ENCODE measurements at places on chromosomes 1 and 21.

- DNase-seq = no peak
Observed at GRCh38 chr1:101453844-101454243, 217.0 kb downstream of the S1PR1 start.

- no peak for DNase-seq
Observed at GRCh38 chr1:56389813-56390212, 189.6 kb downstream of the PLPP3 start.

- no peak for DNase-seq
Observed at GRCh38 chr1:51871351-51871975, 7.1 kb downstream of the NRDC start.

- no peak for DNase-seq
Observed at GRCh38 chr1:25697435-25698217, 81.0 kb downstream of the MAN1C1 start.

DNA sequence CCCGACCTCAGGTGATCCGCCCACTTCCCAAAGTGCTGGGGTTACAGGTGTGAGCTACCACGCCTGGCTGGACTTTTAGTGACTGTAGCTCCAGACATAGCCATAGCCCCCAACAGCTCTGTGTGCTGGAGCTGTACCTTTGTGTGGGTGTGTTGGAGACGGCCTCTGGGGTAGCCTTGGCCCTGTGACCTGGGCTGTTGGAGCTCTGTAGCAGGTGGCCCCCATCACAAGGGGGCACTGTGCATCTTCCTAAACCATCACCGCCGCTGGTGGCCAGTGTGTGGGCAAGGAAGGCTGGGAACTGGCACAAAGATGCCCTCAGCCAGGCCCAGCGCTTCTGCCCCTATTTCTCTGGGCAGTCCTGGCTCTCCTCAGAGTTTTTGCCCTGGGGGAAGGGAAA is 38.4 kb upstream of the FOXO6 start:
- no peak for DNase-seq

- no peak for DNase-seq
Observed at GRCh38 chr21:44389335-44389734, 35.9 kb downstream of the TRPM2 start.

DNA sequence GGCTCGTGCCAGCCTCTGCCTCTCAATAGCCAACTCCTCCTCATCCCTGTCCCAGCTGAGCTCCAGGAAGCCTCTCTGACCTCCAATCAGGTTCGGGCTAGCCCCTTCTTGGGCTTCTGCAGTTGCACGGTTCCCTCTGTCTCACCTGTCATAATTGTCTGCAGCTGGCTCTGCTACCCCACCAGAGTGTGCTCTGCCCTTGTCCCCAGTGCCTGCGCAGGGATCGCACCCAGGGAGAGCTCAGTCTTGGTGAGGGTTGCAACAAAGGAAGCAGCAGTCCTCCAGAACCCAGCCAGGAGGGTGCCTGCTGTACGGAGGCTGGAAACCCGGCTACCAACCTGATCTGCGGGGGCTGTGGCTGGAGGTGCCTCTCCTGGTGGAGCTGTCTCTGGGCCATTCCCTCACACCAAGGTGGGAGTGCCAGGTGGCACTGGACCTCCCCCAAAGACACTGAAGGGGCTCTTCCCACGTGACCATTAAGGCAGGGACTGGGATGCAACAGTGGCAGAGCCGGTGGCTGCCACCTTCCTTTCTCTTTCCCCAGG is 63.5 kb upstream of the DMRTB1 start:
- DNase-seq = no peak

DNA sequence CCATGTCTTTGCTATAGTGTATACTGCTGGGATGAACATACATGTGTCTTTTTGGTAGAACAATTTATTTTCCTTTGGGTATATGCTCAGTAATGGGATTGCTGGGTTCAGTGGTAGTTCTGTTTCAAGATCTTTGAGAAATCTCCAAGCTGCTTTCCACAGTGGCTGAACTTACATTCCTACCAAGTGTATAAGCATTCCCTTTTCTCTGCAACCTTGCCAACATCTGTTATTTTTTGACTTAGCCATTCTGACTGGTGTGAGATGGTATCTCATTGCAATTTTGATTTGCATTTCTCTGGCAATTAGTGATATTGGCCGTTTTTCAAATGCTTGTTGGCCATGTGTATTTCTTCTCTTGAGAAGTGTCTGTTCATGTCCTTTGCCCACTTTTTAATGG is 37.5 kb upstream of the ANGPTL1 start:
- no peak for DNase-seq

DNA sequence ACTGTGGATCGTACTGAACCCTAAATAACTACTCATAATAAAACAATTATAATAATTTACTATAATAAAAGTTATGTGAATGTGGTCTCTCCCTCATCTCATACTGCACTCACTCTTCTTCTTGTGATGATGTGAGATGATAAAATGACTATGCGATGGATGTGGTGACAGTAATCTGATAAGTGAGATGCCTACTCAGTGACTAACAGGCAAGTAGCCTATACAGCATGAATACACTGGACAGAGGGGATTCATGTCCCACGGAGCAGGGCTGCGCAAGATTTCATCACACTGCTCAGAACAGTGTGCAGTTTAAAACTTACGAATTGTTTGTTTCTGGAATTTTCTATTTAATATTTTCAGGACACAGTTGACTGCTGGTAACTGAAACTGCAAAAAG is 304.0 kb downstream of the DUSP10 start:
- DNase-seq = no peak

DNA sequence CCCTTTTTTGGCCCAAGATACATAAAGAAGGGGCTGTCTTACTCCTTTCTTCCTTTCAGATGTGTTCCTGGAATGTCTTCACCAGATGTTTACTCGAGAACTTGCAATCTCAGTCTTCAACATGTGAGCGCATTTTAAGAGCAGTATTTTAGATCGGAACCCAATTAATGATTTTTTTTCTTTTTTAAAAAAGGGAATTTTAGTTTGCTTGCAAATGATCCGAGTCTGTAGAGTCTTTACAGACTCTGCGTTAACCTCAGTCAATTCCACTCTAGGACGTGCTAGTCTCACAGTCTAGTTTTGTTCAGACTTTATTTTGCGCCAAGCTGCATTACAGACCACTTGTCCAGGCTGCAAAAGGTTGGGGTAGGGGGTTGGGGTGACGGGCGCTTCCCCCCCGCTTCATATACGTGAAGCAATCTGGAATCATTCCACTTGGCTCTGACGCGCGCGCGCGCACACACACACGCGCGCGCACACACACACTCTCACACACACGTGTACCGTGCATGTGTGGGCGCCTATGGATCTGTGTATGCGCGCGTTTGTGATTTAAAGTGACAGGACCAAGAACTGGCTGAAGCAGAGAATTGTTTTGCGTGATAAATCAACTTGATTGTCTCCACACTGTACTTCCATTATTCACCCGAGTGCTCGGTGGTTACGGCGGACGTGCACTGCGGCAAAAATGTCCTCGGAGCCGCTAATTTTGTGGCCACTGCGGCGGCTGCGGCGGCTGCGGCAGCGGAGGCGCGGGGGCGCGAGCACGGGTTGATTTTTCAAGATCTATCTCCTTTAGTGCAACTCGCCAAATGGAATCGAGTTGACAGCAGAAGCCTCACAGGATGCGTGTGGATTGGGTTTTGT is 25.6 kb upstream of the NFIA start:
- no peak for DNase-seq

- DNase-seq = no peak
Observed at GRCh38 chr1:163303561-163303960, 18.2 kb upstream of the NUF2 start.

DNA sequence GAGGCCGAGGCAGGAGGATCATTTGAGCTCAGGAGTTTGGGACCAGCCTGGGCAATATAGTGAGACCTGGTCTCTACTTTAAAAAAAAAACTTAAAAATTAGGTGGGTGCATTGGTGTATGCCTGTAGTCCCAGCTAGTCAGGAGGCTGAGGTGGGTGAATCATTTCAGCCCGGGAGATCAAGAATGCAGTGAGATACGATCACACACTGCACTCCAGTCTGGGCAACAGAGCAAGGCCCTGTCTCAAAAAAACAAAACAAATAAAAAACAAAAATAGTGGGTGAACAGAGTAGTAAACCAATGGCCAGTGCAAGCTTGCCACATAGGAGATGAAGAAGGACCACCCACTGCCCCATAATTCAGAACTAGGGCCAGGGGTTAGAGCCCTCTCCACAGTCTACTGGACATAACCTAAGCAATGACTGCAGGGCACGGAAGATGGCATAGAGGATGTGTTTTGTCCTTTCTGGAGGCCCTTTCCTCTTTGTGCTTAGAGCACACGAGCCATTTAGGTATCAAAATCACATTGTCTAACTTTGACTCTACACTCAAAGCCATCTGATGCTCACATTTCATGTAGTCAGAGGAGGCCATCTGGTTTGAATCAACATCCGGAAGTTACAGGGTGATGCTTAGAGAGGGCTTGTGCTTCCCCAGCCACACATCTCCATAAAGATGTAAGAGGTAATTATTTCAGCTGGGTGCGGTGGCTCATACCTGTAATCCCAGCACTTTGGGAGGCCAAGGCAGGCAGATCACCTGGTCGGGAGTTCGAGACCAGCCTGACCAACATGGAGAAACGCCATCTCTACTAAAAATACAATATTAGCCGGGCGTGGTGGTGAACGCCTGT is 12.6 kb downstream of the CD2 start:
- no peak for DNase-seq

- no peak for DNase-seq
Observed at GRCh38 chr1:170133766-170134495, 11.8 kb upstream of the NTMT2 start.

GRCh38 chr1:163305441-163305840 is 16.3 kb upstream of the NUF2 start:
- DNase-seq = no peak

GRCh38 chr21:39150877-39151276 is 32.4 kb downstream of the PSMG1 start:
- DNase-seq = no peak

DNA sequence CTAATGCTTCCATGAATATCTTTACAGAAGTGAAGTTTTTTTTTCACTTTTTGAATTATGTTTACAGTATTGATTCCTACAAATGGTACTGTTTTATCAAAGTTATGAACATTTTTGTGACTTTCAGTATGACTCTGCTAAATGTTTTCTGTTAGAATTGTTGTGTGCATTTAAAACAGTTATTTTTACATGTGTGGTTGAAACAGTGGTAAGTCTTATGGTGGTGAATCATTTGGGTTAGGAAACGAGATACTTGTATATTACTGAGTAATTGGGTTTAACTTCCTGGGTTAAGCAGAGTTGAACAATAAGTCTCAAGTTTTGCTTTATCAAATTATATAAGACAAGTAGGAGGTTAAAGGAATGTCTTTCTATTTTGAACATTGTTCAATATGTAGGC is 66.8 kb downstream of the VPS13D start:
- DNase-seq = no peak

- no peak for DNase-seq
Observed at GRCh38 chr1:155649676-155650075, 38.9 kb downstream of the YY1AP1 start.

DNA sequence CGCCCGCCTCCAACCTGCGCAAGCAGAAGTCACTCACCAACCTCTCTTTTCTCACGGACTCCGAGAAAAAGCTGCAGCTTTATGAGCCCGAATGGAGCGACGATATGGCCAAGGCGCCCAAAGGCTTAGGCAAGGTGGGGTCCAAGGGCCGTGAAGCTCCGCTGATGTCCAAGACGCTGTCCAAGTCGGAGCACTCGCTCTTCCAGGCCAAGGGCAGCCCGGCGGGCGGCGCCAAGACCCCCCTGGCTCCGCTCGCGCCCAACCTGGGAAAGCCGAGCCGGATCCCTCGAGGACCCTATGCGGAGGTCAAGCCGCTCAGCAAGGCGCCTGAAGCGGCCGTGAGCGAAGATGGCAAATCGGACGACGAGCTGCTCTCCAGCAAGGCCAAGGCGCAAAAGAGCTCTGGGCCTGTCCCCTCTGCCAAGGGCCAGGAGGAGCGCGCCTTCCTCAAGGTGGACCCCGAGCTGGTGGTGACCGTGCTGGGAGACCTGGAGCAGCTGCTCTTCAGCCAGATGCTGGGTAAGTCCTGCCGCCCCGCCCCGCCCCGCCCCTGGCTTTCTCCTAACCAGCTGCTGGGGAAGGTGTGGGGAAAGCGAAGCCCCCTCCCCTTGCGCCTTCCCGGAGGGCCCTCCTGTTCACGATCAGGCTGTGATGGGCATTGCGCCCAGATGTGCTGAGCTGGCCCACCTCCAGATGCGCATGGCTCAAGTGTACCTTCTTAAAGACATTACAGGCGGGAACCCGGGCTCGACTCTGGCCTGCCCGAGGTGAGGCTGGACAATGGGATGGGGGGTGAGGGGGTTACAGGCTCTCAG is 110.2 kb downstream of the NAV1 start:
- no peak for DNase-seq

DNA sequence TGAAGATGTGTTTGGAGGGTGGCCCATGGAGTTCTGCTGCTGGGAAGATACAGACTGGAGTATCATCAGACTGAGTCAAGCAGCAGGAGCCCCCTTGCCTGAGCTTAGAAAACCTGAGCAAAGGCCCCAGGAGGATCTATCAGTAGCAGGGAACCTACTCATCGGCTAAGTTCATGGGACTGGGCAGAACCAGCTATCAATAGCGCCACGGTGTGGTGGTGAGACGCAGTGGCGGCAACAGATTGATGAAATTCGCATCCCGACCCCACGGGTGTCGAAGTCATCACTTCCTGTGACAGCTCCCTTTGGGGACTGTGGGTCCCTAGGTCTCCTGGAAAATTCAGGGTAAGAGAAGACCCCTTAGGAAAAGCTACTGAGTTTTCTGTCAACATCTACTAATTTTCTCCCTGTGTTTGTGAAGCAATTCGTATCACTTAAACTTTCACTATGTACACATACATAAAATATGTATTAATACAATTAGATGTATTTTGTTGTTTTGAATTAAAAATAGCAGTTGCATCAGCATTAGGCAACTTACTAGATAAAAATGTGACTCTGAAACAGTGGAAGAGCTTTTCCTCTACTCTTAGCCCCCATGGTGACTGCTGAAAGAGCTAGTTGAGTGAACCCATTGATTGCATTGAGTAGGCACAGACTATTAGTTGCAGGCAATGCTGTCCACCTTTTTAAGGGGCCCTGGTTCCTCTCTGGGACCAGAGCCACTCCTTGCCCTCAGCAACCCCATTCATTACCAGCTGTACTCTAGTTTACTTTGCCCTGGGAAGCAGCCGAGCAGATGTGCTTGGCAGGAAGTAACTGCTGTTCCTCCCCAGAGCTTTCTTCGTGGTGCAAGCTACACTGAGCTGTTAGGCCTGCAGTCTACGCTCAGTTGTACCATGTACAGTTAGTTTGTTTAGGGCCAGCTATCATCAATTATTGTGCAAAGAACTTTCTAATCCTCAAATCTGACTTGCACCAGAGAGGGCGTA is 7.3 kb upstream of the CACNA1S start:
- DNase-seq = peak; percentile 9

Measured in stimulated activated naive B cell treated with anti-CD40 and anti-IgM and Interleukin-4, amounts not matched to agents 10 μg/mL and 1 μg/mL and 100 μg/mL, for 72 hours (primary cell).